Left colon (tissue), 2 donors: ENCODE measurements at places on chromosomes 11 and 22.

- no peak for DNase-seq
Measured at GRCh38 chr11:113581713-113582112, 106.5 kb upstream of the DRD2 start.

GRCh38 chr11:61912991-61913698 lies 4.2 kb downstream of the RAB3IL1 start:
- DNase-seq, result peak; percentile 4

DNA sequence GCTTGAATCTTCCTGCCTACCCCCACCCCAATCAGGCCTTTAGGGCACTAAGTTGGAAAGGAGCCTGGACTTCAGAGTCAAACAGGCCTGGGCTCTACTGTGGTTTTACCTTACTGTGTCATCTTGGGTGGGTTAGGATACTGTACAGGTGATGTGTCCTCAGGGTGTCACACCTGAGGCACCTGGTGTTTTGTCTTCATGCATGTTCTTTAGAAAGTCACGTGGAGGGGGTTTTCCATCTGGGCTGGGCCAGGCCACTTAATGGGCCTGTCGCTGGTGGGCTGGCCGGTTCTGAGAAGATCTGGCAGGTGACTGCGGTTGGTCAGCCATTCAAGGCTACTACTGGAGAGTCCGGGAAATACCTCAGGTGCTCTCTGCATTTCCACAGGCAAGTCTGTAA lies 92.6 kb downstream of the SWAP70 start:
- no peak for DNase-seq

- peak; percentile 41 for DNase-seq
Measured at GRCh38 chr11:14894657-14895598, 2.9 kb upstream of the CYP2R1 start.

DNA sequence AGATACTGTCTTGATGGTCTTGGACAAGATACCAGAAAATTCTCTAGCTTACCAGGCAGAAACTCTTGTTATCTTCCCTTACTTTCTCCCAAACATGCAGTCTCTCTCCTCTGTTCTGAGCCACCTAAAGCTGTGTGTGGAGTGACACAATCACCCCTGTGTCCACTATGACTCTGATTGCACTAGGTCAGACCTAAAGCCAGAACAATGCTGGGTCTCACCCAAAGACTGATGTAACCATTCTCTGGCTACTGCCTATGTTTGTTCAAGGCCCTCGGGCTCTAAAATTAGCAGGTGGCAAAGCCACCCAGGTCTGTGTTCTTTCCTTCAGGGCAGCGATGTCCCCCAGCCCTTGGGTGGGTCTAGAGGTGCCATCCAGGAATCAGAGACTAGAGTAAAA lies 200.5 kb downstream of the KCNA4 start:
- DNase-seq, result no peak

DNA sequence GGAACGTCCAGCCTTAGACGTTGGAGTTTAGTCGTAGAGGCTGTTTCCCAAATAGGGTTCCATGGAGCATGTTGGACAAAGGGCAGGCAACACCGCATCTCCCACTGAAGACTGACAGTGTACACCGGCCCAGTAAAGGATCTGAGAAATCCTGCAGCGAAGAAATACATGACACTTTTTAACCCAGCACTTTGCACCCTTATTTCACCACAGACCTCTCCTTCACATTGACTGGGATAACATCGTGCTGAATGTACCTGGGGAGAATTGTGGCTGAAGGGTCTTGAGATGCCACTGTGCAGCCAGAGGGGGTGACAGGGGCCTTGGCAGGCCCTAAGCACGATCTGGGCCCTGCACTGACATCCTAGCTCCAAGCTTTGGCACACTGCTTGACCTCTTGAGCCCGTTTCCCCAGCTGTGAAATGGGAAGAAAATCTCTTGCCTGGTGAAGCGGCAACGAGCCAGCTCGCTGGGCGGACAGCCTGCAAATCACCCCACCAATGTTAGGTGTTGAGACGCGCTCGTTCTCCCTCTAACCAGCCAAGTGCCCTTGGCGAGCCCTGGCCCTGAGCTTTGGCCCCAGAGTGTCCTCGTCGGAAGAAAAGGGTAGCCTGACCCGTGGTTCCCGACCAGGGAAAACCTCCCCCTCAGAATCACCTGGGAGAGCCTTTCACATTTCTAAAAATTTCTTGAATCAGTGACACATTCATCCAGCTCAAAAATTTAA lies 13.4 kb downstream of the CD5 start:
- no peak for DNase-seq
